RPMI8226 (cell line): ENCODE measurements at places on chromosomes 6 and 20.
A peak's percentile ranks its signal among the peaks of the same experiment; 100 is the strongest.

GRCh38 chr6:100472674-100473073, 8.0 kb upstream of the SIM1 start:
- DNase-seq: no peak

DNA sequence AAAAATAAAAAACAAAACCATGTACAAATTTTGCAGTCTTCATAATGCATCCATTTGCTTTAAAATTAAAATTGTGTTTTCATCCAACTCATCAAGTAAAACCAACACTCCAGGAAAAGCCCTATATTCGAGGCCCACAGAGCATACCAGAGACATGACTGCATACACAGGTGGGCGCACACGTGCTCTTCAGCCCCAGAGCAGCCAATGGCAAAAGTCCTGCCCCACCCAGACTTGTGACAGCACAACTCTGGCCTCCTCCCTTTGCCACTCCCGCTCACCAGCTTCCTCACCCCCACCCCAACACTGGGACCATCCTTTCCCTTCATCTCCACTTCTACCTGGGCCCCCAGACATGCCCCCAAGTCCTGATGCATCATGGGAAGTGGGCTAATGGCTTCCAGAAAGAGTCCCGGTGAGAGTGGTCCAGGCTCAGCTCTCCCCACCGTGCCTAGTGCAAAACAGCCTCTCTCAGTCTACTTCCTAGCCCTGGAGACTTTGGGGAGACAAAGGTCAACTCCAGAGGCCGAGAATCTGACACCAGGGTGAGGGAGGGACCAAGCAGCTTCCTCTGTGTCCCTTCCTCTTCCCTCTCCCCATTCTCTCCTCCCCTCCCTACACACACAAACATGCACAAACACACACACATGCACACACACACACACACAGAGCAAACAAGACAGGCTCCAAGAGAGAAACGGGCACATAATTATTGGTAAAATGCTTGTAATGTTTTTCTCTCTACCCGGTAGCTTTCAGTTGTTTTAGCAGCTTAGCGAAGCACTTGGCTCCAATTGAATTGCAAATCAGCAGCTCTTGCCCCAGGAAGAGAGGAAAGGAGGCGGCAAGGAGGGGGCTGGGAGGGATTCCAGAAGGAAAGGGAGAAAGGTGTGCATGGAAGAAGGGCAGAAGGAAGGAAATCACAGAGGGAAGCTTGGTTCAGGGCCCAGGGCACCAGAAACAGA, 14.3 kb downstream of the GRM4 start:
- no peak for DNase-seq

- DNase-seq: no peak
Observed at GRCh38 chr6:68639826-68640490, 4.9 kb downstream of the ADGRB3 start.

GRCh38 chr20:11403711-11404110, 514.0 kb upstream of the BTBD3 start:
- DNase-seq: no peak

DNA sequence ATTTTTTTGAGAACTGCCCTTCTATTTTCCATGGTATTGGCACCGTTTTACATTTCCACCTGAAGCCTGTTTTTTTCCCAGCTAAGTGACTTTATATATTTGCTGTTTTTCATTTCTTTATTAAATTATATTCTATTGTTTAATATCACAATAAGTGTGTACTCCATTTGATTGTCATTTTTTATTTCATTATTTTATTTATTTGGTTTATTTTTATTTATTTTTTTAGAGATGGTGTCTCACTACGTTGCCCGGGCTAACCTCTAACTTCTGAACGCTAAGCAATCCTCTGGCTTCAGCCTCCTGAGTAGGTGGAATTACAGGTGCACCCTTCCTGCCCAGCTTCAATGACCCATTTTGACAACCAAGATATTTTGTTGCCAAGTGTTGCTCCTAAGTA, 202.6 kb downstream of the SIM1 start:
- DNase-seq: no peak

DNA sequence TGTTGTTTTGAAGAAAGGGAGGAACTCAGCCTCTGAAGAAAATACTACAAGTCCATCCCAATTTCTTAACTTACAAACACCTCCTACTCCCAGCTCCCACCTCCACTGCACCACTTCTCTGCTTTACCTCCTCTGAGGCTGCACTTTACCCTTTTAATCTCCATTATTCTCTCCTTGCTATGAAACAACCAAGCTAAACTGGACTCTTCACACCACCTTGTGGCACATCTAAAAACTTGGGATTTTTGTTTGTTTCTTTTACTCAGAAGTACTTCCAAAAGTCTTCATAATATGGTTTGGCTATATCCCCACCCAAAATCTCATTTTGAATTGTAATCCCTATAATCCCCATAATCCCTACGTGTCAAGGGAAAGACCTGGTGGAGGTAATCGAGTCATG, 142.2 kb downstream of the MOXD1 start:
- DNase-seq: no peak

- DNase-seq: no peak
Observed at GRCh38 chr20:32449057-32449889, 91.1 kb downstream of the ASXL1 start.

DNA sequence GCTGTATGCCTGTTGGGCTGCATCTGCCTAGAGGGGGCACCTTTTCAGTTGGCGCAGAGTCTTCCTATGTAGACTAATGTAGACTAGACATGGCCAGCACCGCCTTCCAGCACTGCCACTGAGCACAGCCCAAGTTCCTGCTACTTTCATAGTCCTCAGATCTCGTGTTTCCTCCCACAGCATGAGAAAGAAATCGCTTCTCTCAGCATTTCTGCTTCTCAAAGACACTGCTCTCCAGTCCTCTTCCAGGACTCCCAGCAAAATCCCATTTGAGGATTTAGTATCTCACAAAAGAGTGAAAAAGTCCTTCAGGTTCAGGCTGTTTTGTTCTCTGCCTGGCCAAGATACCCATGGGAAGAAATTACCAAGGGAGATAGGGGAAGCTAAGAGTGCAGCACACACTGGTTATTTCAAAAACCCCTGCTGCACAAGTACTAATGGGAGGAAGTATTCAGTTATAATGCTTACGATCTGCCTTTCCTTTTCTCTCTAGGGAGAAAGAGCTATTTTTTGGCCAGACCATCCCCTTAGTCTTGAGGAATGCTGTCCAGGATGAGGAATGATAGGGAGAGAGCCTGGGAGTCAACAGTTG, 35.7 kb downstream of the OGFRL1 start:
- no peak for DNase-seq

DNA sequence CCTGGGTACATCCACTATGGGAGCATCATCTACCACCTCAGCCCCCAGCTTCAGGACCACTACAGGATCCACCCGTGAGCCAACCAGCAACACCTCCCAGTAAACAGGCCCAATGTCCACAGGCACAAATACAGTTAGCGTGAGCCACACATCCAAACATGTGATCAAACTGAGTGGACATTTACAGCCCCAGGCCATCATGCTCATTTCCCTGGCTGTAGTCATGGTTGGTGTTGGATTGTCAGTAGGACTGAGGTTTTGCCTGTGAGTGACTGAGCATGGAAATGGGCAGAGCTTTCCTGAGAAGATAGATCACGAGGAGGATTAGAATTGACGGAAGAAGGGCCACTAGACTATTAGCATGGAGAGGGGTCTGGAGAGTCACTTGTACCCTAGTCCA, 10.7 kb upstream of the MUC21 start:
- no peak for DNase-seq

- peak; percentile 37 for DNase-seq
Observed at GRCh38 chr6:152952866-152953509, 29.9 kb downstream of the FBXO5 start.

GRCh38 chr6:126077810-126078776, 91.8 kb downstream of the TRMT11 start:
- DNase-seq: no peak

DNA sequence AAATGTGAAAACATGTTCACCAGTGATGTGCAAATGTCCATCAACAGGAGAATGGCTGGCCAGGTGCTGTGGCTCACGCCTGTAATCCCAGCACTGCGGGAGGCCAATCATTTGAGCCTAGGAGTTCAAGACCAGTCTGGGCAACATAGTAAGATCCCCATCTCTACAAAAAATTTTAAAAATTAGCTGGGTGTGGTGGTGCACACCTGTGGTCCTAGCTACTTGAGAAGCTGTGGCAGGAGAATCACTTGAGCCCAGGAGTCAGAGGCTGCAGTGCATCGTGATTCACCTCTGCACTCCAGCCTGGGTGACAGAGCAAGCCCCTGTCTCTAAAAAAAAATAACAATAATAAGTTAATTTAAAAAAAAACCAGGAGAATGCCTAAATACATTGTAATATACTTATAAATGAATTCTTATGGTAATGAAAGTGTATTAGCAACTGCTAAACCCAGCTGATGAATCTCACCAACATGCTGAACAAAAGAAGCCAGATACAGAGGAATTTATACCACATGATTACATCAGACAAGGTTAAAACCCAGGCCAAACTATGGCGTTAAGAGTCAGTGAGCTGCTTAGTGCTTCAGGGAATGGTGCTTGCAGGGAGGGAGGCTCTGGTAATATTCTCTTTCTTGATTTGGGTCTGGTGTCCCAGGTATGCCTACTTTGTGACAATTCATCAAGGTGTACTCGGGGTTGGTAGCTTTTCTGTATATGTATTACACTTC, 36.4 kb downstream of the RPP40 start:
- no peak for DNase-seq

DNA sequence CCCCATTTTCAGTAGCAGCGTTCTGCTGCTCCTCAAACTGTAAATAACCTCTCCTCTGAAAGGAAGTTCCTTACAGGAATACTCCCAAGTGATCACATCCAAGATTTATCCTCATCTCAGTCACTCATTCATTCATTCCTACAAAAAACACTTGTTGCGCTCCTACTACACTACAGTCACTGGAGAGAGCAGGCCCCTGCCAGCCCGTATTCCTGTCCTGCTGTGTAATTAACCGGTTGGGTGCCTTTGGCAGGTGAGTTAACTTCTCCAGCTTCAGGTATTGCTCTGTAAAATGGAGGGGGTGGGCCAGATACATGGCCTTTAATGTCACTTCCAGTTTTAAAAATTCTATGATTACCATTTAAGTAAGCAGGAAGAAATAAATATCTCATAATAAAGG, 15.0 kb upstream of the ZBTB24 start:
- no peak for DNase-seq

DNA sequence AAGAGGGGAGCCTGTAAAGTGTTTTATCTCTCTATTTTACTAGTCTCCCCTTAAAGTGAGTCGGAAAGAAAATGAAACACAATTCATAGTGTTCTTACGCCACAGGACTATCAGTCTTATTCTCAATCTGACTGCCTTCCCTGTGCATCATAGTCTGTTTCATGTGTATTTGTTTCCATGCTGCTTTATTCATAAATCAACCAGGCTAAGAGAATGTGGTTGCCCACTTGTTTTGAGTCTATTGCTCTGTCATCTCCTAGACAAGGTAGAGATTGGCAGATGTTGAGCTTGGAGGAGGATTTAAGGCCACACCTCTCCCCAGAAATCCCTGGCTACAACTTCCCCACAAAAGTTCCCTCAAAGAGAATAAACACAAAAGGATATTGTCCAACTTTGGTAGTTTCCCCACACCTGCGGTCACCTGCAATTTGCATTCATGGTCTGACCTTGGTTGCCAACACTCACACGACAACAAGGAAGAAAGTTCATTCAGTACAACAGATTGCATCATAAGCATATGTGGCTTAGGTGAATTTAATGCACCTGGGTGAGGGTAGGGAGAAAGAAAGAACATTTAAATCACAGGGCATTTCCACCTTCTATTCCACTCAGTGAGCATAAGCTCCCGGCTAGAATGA, 167.1 kb upstream of the FBXL4 start:
- no peak for DNase-seq

GRCh38 chr20:4029505-4030467, 14.4 kb upstream of the RNF24 start:
- no peak for DNase-seq

DNA sequence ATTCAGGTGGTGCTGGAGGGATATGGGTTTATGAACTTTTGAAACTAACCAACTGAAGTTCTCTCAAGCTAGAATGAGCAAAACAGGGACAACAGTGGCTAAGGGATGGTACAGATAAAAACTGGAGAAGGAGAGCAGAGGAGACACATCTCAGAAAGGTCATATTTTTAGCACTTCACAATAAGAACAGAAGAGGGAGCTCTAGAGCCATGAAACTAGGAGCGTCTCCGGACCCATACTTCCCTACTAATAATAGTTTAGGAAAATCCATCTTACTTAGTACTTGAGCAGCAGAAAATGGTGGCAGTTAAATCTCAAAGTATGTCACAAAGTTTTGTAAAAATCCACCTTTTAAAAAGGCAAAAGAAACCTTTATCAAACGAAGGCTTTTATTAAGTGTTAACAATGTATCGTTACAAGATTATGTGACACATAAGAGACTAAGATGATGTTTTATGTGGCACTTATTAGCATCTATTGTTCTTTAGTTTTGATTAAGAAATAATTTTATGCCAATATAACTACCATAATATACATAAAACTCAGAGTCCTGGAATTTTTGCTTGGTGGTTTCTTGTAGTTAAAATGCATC, 278.6 kb downstream of the TBC1D32 start:
- DNase-seq: peak; percentile 28

- DNase-seq: no peak
Observed at GRCh38 chr6:39111280-39111679, 3.7 kb downstream of the SAYSD1 start.

DNA sequence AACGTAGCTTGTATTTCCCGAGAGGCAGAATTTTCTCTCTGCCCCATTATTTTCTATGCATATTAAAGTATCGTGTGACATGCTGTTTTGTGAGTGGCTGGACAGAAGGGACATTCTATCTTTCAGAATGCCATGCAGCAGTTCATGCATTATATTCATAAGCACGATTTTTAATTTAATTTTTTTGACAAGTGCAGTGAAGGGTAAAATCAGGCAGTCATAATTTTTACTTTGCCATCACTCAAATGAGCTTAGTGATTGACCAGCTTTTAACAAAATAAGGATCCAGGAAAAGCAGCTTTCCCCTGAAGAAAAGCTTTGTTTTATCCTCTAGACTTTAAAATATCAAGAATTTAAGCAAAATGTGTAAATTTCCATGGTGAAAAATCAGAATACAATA, 673.3 kb downstream of the KIF16B start:
- DNase-seq: no peak

DNA sequence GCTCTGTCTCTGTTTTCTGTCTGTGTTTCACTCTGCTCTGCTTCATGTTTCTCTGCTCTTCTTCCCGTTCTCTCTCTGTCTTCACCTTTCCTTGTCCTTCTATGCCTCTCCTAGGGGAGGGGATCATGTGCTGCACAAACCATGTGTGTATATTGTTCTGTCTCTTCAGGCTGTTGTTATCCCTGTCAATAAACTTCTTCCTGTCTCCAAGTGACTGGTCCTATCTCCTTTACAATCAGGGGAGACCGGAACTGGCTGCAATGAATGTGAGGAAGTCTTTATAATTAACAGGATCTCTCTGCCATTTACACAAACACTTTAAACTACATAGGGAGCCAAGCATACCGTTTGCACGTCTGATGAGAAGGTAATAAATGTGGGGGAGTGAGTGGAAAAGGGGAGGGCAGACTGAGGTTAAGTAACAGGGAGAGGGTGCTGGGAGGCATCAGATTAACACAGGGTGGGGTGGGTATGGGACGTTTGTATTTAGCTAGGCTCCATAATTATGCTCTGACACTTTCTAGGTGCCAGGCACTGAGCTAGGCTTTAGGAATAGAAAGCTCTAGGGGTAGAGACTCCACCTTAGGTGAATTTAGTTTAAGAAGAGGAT, 626.1 kb downstream of the DHX35 start:
- DNase-seq: no peak
